ENCODE measurements at places on chromosomes 2 and 18.

GRCh38 chr2:121382744-121383143, 97.7 kb upstream of the TFCP2L1 start:
- DNase-seq, result no peak

GRCh38 chr2:171281110-171281509, 120.4 kb upstream of the TLK1 start:
- no peak for DNase-seq

DNA sequence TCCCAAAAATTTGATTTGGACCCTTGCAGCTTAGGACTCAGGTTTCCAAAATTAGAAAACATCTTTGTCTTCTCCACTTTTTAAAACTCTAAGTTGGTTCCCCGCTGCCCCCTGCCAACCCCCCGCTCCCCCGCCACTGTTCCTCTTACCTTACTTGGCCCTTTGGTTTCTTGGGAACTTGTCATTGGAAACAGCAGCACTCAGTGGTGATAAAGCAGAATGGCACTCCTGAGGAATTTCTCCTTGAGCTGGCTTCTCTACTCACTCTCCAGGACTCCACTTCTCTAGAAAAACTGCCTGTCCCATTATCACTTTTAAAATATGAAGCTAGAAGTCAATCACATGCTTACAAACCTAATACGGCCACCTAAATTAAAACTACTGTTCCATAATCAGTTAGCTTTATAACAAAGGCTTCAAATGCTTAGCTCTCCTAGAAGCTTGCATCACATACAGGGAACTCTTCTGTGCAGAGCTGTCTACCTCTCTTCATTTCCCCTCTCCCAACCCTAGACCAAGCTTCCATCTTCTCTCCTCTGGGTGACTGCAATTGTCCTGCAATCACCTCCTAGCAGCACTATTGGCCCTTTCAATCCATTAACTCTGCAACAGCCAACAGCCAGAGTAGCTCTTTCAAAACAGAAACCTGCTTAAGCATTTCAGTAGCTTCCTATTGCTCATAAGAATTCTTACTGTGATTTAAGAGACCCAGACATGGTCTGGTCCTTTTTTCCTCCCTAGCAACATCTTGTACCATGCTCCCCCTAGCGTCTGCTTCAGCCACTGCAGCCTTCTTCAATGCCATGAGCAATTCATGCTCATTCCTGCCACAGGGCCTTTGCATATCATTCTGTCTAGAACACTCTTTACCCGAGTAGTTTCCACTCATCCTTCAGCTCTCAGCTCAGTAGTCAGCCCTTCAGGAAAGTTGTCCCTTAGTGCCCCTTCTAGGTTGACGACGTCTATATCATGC, 15.2 kb upstream of the PLEKHM3 start:
- peak; percentile 64 for DNase-seq

GRCh38 chr2:238916875-238917590, 69.1 kb downstream of the TWIST2 start:
- no peak for DNase-seq

- no peak for DNase-seq
These were observed 291.6 kb downstream of the ALPK2 start for GRCh38 chr18:58337285-58337684.

DNA sequence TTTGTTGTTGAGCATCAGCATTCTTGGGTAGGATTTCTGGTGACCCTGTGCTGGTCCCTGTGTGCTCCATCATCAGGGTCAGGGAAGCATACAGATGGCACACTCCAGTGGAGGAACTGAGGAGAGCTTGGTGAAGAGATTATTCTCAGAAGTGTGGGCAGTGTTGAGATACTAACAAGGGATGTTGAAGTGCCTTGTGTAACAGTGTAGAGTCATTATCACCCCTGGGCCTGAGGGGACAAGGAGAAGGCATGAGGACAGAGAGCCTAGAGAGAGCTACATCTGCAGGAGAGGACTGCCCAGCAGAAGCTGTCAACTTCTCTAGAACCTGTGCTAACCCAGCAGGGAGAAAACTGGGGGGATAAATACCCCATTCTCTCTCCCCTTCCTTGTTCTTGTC, 189.0 kb downstream of the PLCL1 start:
- DNase-seq, result no peak

DNA sequence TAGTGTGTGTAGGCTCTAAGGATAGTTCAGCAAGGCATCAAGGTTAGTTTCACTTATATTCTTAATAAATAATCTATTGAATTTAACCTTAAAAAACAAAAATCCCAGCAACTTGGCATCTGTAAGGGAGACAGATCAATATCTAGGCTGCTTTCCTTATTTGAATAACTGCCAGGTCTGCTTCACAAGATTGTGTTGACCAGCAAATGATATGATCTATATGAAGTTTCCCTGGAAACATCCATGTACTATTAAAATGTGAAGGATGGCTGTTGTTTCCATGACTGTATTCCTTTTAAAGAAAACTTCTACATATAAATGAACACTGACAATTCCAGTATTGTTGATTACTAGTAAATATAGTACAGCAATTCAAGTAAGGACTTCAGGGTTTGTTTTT, 109.4 kb downstream of the SPTBN1 start:
- DNase-seq, result no peak

GRCh38 chr2:184597571-184597991, 748 bp upstream of the ZNF804A start:
- peak; percentile 48 for DNase-seq

- DNase-seq, result no peak
These were observed 1162.5 kb upstream of the LRRTM1 start for GRCh38 chr2:81467096-81467495.

- DNase-seq, result peak; percentile 2
These were observed 76.9 kb upstream of the GCFC2 start for GRCh38 chr2:75787532-75788132.

- no peak for DNase-seq
These were observed 20.8 kb downstream of the TFCP2L1 start for GRCh38 chr2:121263996-121264715.

DNA sequence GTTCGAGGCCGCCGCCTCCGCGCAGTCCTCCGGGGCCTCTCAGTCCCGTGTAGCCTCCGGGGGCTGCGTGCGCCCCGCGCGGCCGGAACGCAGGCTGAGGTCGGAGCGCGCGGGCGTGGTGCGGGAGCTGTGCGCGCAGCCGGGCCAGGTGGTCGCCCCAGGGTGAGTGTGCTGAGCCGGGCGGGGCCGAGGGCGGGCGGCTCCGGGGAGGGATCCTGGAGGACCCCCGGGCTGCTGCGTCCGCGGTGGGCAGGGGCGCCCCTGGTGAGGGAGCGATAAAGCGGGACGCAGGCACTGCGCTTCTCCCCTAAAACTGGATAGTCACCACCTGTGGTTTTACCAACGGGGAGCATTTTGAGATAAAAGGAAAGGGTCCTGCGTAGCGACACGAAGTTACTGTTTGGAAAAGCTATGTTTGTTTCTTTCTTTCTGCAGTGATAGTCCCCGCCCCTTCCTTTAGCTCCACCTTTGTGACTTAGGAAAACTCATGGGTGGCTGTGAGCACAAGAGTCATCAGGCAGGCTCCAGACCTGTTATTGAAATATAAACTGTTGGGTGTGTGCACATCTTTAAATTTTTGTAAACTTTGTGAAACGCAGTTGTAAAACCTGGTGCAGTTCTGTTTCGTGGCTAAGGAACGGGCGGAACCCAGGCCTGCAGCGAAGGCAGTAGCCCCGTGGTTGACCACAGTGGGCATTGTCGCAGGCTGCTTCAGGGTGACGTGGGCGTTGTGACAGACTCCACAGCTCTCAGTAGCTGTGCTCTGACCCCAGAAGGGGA, 687 bp downstream of the CTDP1 start:
- peak; percentile 45 for DNase-seq

GRCh38 chr18:79470547-79470946, 74.8 kb downstream of the NFATC1 start:
- DNase-seq, result no peak

- DNase-seq, result no peak
These were observed 23.9 kb downstream of the CHN1 start for GRCh38 chr2:174981331-174981730.

GRCh38 chr18:14014456-14014855, 99.1 kb upstream of the MC2R start:
- DNase-seq, result no peak

- no peak for DNase-seq
These were observed 298.6 kb downstream of the CYP26B1 start for GRCh38 chr2:71849111-71849510.

DNA sequence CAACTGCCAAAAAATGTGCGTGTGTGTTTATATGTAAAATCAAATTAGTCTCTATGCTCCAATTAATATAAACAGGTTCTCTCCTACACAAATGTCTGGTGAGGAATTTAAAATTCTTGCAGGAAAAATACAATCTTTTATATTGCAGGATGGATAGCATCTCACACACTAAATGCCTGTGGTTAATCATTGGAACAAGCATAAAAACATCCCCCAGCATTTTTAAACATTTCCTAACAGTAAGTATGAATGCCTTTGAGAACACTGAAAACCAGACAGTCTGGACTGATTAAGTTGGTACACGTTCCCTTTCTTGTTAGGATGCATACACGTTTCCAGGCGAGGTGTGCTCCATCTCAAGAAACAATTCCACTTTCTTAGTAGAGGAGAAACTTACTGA, 29.9 kb upstream of the PDE1A start:
- DNase-seq, result peak; percentile 49

DNA sequence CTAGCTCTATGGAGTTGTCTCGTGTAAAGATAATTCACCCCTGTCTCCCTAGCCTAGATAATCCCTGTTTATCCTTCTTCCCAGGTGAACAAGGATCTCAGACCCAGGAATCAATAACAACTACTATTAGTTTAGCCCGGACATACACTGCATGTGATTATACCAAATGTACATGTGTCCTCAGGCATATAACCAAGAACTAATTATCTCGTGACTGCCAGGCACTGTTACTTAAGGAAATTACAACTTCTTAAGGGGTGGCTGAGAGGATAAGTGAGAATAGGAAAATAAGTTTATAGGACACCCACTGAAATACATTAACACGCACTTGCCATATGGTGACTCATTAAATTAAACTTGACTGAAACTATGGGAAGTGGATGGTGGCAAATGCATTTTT, 126.6 kb downstream of the CNTNAP5 start:
- no peak for DNase-seq

DNA sequence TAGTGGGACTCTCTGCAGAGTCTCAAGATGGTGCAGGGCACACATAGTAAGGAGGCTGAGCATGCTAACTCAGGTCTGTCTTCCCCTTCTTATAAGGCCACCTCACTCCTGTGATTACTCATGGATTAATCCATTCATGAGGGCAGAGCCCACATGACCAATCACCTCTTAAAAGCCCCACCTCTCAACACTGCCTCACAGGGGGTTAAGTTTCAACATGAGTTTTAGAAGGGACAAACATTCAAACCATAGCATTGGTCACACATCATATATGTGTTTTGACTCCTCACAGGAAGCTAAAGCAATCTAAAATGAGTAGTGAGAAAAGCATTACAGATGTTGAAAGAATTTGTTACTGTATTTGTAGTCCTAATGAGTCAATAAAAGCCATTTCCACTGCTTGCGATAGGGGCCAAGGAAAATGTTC, 57.5 kb downstream of the DTNA start:
- DNase-seq, result peak; percentile 90

DNA sequence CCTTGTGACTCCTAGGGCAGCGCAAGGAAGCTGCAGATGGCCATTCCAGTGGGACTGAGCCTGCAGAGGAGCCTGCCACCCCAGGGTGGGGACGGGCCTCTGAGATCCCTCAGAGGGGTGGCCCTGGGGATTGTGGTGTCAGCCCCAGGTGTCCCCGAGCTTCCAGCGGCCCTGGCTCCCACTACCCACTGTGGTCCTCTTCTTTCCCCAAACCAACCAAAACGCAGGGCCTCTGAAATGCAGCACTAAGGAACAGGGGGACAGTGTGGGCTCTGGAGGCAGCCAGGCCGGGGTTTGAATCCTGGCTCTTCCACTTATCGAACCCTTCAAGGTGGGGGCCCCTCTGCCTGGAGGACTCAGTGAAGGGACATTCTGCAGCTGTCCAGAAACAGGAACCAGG, 32.7 kb downstream of the ATOH8 start:
- no peak for DNase-seq

- DNase-seq, result peak; percentile 35
These were observed 310.4 kb upstream of the SYT4 start for GRCh38 chr18:43587538-43588153.

GRCh38 chr2:3355951-3356569, 21.6 kb downstream of the EIPR1 start:
- DNase-seq, result no peak

DNA sequence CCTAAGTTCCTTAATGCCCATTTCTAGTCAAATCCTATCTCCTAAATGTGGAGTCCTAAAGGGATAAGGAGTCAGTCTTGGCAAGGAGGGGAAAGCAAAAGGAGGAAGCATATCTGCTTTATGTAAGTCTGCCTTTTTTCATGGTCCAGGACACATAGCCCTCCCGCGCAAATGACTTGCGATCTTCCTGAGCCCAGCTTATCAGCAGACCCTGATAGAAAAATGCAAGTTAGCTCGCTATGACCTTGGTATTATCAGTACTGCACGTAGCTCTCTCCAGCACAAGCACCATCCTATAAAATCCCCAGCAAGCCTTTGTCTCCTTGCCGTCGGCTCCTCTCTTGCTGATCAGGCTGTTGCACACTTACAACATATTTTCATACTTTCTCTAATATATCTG, 281.4 kb upstream of the KCNH7 start:
- no peak for DNase-seq

GRCh38 chr18:73728657-73729056, 419.0 kb downstream of the FBXO15 start:
- no peak for DNase-seq

- no peak for DNase-seq
These were observed 327.1 kb upstream of the CDH19 start for GRCh38 chr18:66931010-66931409.

GRCh38 chr2:112147382-112148168, 9.4 kb downstream of the FBLN7 start:
- no peak for DNase-seq

All from fibroblast of gingiva (primary cell).